NCI-H1930 (cell line): ENCODE measurements at places on chromosomes 3 and 15.

DNA sequence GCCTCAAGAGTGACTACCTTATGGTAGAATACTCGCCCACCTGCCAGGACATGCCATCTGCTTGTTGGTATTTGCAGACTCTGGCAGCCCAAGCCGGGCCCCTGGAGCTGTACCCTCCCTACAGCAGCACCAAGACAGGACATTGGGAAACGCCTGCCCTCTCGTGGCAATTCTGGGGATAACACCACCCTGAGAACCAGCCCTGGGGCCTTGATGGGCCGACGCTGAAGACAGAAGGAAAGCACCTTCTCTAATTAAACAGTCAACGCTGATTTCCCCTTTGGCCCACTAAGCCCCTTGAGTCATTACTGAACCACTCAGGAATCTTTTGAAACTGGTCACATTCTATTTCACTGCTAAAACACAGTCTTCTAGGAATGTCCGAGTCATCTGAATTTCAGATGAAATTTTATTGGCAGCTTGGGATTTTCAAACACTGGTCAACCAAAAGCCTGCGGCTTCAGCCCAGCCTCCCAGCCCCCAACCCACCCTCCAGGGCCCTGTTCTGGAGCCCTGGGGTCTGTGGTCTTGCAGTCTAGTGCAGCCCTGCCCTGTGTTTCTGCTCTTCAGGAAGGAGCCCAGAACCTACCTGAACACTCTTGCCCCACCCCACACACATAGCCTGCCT is 91.3 kb downstream of the TMEM266 start:
- DNase-seq, result peak; percentile 31

GRCh38 chr3:23961066-23961465 is 16.0 kb downstream of the NR1D2 start:
- DNase-seq, result no peak

DNA sequence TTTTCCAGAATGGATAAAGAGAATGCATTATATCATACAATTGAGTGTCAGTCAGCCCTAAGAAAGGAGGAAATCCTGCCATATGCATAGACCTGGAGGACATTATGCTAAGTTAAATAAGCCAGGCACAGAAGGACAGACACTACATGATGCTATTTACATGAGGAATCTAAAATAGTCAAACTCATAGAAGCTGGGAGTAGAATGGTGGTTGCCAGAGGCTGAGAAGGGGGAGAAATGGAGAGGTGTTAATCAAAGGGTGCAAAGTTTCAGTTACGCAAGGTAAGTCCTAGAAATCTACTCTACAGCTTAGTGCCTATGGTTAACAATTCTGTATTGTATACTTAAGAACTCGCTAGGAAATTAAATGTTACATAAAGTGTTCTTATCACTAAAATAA is 66.5 kb downstream of the IL1RAP start:
- DNase-seq, result no peak

GRCh38 chr3:32586356-32586755 is 15.7 kb upstream of the DYNC1LI1 start:
- DNase-seq, result no peak

GRCh38 chr3:141384157-141384556 is 15.9 kb downstream of the ZBTB38 start:
- DNase-seq, result peak; percentile 64

DNA sequence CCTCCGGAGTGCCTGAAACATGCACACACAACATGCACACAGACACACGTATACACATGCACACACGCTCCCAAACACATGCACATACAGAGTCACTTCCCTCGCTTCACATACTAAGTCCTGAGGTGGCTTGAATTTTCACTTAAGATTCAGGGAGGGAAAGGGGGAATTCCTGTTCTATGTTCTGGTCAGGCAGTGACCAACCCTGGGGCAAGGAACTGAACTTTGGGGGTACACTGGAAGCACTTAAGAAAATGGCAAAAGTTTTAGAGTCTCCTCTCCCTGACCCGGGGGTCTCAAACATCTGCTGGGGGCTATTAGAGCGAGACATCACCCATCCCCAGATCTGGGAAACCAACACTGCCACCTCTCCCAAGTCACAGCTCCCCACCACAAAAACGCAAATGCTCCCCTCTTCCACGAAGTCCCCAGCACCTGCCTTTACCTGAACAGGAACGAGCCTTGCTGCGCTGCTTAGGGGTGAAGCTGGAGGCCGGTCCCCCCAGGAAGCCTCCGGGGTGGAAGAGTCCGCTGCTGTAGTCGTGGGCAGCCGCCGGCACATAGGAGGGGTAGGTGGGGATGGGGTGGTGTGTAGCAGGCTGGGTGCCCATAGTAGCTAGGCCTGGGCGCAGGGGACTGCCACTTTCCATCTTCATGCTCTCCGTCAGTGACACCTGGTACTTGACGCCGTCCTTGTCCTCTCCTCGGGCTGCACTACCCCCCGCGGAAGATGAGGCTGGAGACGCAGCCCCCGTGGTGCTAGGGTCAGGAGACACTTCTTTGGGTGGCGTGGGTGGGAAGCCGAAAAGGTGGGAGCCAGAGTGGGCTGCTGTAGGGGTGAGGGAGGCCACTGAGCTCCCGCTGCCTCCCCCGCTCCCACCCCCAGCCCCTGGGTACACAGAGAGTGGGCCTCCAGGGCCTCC is 7.5 kb downstream of the GATA2 start:
- no peak for DNase-seq

DNA sequence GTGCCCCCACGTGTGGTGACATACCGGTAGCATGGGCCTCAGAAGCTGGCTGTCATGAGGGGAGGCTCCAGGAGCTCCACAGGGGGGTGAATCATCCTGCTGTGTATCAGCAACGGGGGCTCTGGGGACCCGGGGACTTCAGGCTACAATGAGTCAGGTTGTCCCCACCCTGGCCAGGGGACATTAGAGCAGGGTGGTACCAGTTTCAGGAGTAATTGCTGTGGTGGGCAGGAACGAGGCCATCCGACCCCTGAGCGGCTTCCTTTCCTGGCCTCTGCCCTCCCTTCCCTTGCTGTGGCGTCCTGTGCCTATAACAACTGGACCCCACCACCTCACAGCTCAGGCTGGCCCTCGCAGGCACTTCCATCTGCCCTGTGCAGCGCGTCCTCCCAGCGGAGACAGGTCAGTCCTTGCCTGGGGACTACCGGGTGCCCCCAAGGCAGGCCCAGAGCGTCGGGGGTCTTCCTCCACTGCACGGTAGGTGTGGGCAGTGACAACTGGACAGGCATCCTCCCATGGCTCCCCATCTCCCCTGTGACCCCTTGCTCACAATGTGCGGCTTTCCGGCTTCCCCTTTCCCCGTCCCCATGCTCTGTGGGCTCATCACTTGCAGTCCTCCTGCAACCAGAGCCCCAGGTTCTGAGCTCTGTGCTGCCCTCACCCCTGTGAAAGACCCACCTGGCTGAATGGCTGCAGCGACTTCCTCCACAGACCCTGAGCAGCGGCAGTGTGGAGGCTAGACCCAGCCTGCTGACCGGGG is 57.0 kb downstream of the KLF15 start:
- no peak for DNase-seq

DNA sequence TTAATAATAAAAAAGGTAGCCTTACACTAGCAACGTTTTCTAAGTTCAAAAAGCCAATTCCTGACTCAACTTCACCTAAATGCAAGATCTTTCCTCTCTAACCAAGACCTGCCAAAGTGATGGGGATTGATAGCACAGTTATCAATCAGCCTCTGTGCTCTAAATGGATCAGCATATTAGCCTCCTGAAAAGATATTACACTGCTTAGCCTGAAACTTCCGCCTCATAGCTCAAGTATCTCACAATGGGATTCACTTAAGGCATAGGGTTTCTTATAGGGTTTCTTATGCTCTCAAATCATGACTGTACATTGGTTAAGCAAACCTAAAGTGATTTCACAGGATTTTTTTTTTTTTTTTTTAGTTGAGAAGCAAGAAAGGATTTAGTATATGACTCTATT is 436 bp upstream of the SLC9A9 start:
- no peak for DNase-seq

- no peak for DNase-seq
Observed at GRCh38 chr3:61985020-61985419, 388.3 kb downstream of the FEZF2 start.

DNA sequence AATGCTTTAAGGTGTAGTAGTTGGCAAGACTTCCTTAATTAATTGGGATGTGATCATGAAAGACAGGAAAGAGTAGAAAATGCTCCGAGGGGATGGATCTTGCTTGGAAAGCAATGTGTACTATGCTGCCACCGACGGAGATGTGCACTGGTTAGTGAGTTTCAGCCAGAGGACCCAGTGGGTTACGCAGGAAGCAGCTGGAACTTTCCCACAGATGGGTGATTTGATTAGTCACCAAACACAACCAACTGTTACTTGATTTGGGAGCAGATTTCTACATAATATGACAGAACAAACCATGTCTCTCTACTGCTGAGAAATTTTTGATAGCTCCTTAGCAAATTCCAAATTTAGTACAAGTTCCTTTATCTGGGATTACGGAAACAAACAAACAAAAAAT is 245.4 kb upstream of the MCTP2 start:
- no peak for DNase-seq

DNA sequence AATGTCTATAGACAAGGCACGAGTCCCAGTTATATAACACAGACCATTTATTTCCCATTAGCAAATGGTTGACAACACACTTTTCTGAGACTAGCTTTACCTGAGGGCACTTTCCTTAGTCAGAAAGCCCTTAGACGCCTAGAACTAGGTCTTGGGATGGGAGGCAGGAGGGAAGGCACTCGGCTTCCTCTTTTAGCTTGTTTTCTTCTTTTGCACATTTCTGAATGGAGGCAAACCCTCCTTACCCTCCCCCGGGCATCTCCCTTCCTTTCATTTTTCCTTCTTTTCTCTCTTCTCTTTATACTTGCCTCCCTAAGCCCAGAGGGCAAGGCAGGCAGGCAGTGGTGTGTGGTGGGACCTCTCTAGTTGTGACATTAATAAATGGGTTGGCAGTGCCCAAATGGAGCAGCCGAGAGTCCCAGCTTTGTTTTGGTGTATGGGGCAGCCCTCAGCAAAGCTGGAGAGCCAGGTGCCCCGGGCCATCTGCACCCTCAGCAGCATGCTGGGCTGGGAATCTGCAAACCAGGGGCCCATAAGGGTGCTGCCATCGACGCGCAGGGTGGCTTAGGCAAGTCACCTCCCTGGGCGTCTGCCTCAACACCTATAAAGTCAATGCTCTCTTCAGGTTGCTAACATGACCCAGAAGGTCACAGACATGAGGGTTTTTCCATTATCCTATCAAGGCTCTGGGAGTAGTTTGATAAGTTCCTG is 21.1 kb upstream of the BCL2L10 start:
- DNase-seq, result no peak

DNA sequence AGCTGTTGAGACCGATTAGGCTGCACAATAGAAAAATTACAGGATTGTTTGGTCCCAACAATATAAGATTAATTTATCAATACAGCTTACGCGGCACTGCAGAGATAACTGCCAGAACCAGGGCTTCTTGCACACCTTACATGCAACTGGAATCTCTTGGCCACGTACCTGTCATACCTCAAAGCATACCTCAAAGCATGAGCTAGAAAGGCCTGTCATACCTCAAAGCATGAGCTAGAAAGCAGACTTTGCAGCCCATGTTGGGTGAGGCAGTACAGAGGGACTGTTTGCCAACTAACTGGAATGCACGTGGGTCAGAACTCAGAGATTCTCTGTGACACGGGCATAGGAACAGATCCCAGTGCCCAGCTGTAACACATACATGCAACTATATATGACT is 34.7 kb downstream of the NTRK3 start:
- peak; percentile 8 for DNase-seq

- no peak for DNase-seq
Observed at GRCh38 chr3:160247766-160248165, 22.5 kb downstream of the C3orf80 start.

DNA sequence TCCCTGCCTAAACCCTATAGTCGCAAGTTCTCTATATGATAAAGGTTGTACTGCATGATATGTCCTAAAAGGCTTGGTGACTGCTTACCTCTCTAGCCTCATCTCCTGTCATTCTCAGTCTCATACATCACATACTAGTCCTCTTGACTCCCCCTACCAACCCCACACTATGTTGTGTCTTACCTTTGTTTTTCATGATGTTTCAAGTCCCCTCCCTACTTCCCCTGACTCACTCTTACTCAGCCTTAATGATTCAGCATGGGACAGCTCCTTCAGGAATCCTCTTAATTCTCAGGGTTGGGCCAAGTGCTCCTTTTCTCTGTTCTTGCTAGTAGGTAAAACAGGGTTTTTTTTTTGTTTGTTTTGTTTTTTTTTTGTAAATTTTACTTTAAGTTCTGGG is 49.6 kb downstream of the SLMAP start:
- no peak for DNase-seq

DNA sequence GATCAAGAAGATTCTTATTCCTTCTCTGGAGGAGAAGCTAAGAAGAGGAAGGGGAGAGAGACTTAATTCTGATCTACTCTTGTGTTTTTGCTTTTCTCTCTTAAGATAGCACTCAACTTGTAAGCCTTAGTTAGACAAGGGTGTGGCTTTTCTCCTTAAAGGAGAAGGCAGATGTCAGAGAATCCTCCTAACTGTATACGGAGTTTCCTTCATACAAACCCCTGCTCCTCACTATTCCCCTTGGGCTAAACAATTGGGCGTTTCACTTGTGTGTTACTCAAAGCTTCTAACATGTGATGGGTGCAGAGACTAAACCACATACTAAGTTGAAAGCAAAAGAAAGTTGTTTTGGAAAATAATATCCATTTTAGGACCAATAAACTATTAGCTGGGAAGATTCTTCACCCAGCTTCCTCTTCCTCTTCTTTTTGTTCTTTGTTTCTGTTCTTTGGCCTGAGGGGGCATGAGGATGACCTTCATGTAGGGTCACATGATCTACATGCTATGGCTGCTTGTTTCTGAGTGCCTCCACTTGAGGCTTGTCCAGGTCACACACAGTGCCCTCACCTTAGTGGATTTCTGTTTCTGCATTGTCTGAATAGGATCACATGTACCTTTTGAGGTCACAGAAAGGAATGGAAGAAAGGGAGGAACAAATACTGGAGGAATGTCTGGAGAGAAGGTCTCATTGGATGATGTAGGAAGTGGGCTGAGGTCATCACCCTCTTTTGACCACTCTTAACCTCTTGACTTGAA is 14.6 kb downstream of the SPINK8 start:
- no peak for DNase-seq

GRCh38 chr3:71069797-71070196 is 513.7 kb downstream of the FOXP1 start:
- no peak for DNase-seq

DNA sequence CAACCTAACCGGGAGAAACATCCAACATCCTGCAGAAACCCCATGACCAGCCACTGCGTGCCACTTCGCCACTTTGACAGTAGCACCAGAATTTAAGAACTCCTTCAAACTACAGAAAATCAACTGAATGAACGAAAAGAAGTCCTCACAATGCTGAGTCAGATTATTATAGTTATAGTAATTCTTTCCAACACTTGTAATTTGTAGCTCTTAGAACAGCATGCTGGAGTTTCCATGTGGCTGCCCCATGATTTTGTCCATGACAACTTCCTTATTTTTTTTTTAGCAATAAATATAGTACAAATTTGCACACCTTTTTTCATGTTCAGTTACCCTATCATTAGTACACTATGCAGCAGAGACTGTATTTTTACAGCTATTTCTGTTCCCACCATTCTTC is 26.1 kb upstream of the SSR3 start:
- no peak for DNase-seq

DNA sequence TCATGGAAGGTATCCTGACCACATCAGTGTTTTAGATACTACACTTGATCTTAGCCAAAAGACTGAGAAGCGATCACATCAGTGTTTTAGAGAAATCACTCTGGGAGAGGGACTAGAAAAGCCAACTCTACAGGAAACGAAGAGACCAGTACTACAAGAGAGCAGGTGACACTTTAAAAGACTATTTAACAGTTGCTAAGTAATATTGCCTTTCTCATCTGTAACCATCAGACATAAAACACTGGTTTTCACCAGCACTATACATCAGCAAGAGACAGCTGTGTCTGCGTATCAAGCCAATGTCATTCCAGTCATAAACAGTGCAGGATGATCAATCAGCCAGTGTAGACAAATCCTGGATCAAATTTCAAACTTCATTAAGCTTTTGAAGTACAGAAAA is 66.7 kb downstream of the GLB1 start:
- no peak for DNase-seq
